ENCODE measurements at places on chromosomes 2 and 18. TPM values are rescaled to one million over a fixed set of nuclear protein-coding genes. Genes with fewer than 3 reads are reported as not detected.

- H3K27ac ChIP-seq, result no peak overlapping the region
- H3K4me3 ChIP-seq, result no peak overlapping the region
- peaks cover 14% of the 10 kb centered on the region for H3K27me3 ChIP-seq
Observed at GRCh38 chr2:234500394-234501006, 3.6 kb upstream of the ARL4C start.

GRCh38 chr2:70188460-70188859, 2.4 kb downstream of the C2orf42 start:
- peak; percentile 94 for DNase-seq
- no peak overlapping the region for H3K4me3 ChIP-seq
- no peaks in the 10 kb centered on the region for H3K27me3 ChIP-seq
- peaks cover 1% of the 10 kb centered on the region for H3K36me3 ChIP-seq

GRCh38 chr2:177651833-177652232, 259.3 kb downstream of the AGPS start:
- no peaks in the 10 kb centered on the region for H3K36me3 ChIP-seq
- no peak for DNase-seq
- H3K4me1 ChIP-seq, result no peaks in the 10 kb centered on the region
- no peak overlapping the region for H3K4me3 ChIP-seq
- H3K27me3 ChIP-seq, result no peaks in the 10 kb centered on the region
- no peak overlapping the region for H3K27ac ChIP-seq

DNA sequence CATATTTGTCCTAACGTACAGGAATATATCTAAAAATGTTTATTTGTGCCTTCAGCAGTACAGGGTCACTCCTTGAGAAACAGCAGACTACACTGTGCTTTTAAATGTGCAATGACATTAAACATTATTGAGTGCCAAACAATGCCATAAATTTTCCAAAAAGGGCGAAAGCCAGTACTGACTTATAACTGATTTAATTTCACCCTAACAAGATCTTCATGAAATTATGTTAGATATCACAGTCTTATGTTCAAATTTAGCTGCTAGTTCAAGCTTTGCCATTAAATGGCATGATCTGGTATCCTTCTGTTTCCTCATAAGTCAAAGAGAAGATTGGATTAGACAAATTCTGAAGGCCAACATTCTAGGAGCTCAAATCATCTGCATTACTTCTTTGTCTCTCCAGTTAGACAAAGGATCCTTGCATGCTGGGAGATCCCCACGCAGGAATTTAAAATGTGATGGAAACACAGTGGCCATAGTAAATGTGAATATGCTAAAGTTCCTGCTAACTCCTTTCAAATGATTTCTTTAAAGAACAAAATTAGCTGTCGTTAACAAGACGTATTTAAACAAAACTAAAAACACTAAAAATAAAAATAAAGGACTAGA, 129.3 kb upstream of the STON1 start:
- no peak overlapping the region for H3K27ac ChIP-seq
- no peaks in the 10 kb centered on the region for H3K27me3 ChIP-seq
- no peak for DNase-seq
- H3K4me1 ChIP-seq, result peaks cover 5% of the 10 kb centered on the region
- H3K4me3 ChIP-seq, result no peak overlapping the region

Gene KRTCAP3
- 2.1 TPM for total RNA-seq

DNA sequence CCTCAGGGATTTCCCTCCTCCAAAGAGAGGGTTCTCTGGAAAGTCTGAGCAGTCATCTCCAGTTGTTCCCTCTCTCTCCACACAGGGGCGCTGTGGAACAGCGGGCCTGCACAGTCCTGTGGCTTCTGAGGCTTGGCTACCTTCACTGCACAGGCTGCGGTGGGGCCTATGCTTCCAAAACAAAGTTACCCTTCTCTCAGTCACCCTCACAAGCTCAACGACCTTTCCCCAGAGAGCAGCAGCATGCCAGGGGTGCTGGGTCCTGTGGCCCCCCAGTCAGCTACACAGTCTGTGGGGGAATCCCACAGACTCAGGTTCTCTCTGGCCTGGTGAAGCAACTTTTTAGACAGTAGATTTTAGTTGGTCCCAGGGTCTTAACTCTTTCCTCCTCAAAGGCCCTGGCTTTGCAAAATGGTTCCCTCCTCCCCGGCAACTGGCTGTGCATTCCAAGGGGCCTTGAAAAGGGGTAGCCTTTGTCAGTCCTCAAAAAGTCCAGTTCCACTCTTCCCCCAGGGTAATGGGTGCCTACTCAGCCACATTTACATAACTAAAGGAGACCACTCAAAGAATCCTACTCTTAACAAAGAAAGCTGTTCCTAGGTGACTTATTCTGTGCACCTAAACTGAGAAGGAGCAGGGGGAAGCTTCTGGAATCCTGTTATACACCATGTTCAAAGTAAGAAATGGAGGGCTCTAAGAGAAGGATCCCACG, 14.9 kb downstream of the B3GNT7 start:
- H3K4me3 ChIP-seq, result no peak overlapping the region
- no peak overlapping the region for H3K27ac ChIP-seq
- DNase-seq, result no peak
- peaks cover 42% of the 10 kb centered on the region for H3K4me1 ChIP-seq
- peaks cover 9% of the 10 kb centered on the region for H3K27me3 ChIP-seq

GRCh38 chr2:234566622-234567021, 69.7 kb upstream of the ARL4C start:
- peak; percentile 52 for DNase-seq
- H3K4me1 ChIP-seq, result peaks cover 33% of the 10 kb centered on the region
- peaks cover 10% of the 10 kb centered on the region for H3K27me3 ChIP-seq
- H3K27ac ChIP-seq, result no peak overlapping the region
- no peak overlapping the region for H3K4me3 ChIP-seq

GRCh38 chr2:145875016-145875415, 1355.1 kb upstream of the ZEB2 start:
- H3K36me3 ChIP-seq, result no peaks in the 10 kb centered on the region
- no peak overlapping the region for H3K27ac ChIP-seq
- H3K4me1 ChIP-seq, result 0 out of 2 replicates have a peak, but pooled peaks cover 6% of the 10 kb centered on the region
- no peaks in the 10 kb centered on the region for H3K27me3 ChIP-seq
- DNase-seq, result no peak

Gene EMX1
- total RNA-seq, result 3.9 TPM

- H3K27ac ChIP-seq, result no peak overlapping the region
- no peaks in the 10 kb centered on the region for H3K36me3 ChIP-seq
- H3K27me3 ChIP-seq, result peaks cover 3% of the 10 kb centered on the region
- no peaks in the 10 kb centered on the region for H3K4me1 ChIP-seq
Observed at GRCh38 chr2:1730015-1730927, 14.0 kb downstream of the PXDN start.

Gene SIGLEC15
- not detected for total RNA-seq

- no peaks in the 10 kb centered on the region for H3K4me1 ChIP-seq
- H3K4me3 ChIP-seq, result no peak overlapping the region
- no peak for DNase-seq
- H3K36me3 ChIP-seq, result no peaks in the 10 kb centered on the region
Observed at GRCh38 chr18:58887613-58887963, 22.9 kb downstream of the ZNF532 start.

Gene APCDD1
- total RNA-seq, result 2.1 TPM

Gene SERPINB13
- total RNA-seq, result not detected

DNA sequence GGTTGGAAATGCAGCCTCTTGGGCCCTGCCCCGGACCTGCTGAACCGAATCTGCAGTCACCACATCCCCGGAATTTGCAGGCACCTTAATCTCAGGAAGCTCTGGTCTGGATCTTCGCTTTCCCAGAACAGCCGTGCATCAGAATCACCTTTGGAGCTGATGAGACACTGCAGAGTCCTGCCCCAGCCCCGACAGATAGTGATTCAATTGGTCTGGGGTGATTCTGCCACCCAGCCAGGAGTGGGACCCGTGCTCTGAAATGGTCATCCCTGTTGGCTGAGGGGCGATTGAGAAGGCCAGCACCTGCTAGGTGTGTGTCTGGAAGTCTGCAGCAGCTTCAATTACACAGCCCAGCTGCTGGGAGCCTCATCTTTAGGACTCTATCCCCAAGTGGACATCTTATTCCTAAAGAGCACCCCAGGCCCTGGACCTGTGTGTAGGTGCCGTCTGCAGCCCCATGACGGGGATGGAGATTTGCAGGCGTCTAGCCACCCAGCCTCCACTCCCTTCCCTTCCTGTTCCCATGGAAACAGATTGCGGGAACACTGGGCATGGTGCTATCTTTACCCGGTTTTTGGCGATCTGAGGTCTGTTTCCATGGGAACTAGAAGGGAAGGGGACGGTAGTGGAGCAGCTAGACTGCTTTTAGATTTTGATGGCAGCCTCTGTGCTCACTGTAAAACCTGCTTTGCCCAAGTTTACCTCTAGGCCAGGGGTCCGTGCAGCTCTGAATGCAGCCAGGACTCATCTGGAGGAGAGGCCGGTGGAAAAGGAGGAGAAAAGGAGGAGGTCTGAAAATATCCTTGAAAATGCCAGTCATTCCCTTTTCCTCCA, 156.1 kb downstream of the LDLRAD4 start:
- H3K4me1 ChIP-seq, result peaks cover 13% of the 10 kb centered on the region
- no peak overlapping the region for H3K27ac ChIP-seq
- H3K36me3 ChIP-seq, result no peaks in the 10 kb centered on the region
- DNase-seq, result no peak
- no peaks in the 10 kb centered on the region for H3K27me3 ChIP-seq
- H3K4me3 ChIP-seq, result no peak overlapping the region

GRCh38 chr2:26479789-26480565, 2.1 kb upstream of the OTOF start:
- no peak overlapping the region for H3K27ac ChIP-seq
- peaks cover 25% of the 10 kb centered on the region for H3K27me3 ChIP-seq
- H3K4me1 ChIP-seq, result peaks cover 40% of the 10 kb centered on the region
- no peak for DNase-seq

- no peaks in the 10 kb centered on the region for H3K4me1 ChIP-seq
- H3K27me3 ChIP-seq, result peaks cover 23% of the 10 kb centered on the region
- H3K4me3 ChIP-seq, result no peak overlapping the region
- no peak for DNase-seq
- H3K27ac ChIP-seq, result no peak overlapping the region
- no peaks in the 10 kb centered on the region for H3K36me3 ChIP-seq
Observed at GRCh38 chr2:130729322-130730299, 741 bp downstream of the GPR148 start.

GRCh38 chr2:134284119-134284670, 30.3 kb downstream of the MGAT5 start:
- no peak overlapping the region for H3K4me3 ChIP-seq
- no peak for DNase-seq
- H3K27me3 ChIP-seq, result no peaks in the 10 kb centered on the region
- no peak overlapping the region for H3K27ac ChIP-seq
- peaks cover 5% of the 10 kb centered on the region for H3K36me3 ChIP-seq

All from HepG2 (cell line).